ENCODE measurements at places on chromosomes 4 and X.

GRCh38 chrX:24055043-24055356 is 244 bp downstream of the EIF2S3 start:
- no peak for DNase-seq

GRCh38 chr4:76954489-76954888 is 4.9 kb downstream of the SEPTIN11 start:
- no peak for DNase-seq

GRCh38 chr4:78695910-78696309 is 80.2 kb upstream of the BMP2K start:
- no peak for DNase-seq

- no peak for DNase-seq
Observed at GRCh38 chr4:96354036-96354712, 514.3 kb downstream of the PDHA2 start.

- no peak for DNase-seq
Observed at GRCh38 chr4:87025023-87025613, 90.3 kb downstream of the AFF1 start.

GRCh38 chr4:100721077-100721476 is 203.3 kb upstream of the EMCN start:
- DNase-seq, result no peak

DNA sequence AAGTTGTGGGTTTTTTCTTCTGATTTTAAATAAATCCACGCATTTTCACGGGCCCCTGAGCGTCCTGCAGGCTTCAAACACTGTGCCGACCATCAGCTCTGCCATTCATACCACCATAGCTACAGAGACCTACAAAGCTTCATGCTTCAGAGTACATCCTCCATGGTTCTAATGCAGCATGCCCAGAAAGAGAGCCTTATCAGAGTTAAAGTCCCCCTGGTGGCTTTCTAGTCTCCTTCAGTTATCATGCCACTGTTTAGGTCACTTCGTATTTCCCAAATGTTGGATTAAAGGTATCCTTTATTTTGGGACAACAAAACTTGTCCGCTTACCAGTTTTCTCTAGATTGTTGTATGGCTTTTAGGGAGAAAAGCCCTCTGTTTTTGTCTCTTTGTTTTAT is 66.7 kb upstream of the VCX2 start:
- DNase-seq, result no peak

DNA sequence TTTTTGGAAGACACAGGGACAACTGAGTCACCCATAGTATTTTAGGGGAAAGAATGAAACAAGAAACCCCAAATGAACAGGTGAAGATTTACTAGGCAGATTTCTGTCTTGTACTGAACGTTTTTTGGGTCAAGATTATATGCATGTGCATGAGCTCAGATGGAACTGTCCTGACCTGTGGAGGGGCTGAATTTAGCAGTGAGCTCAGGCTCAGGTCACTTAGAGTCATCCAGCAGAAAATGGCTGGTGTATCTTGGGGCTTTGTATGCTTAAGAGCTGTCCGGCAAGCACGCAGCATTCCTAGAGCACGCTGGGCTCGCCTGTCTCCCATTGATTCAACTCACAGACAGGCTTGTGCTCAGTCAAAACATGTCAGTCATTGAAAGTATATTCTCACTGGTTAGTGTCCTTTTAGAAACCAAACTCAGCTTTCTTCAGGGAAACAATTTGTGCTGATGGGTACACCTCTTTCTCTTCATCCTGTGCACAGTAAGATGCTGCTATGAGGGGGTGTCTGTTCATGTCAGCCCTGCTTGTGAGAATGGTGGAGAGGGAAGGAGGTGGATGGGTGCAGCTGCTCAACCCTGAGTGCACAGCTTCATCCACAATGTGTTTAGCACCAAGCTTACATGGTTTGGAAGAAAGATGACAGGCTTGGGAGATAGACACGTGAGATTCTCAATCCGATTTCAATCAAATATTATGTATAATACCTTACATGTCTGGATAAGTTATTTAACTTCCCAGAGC is 47.5 kb upstream of the PDLIM3 start:
- DNase-seq, result no peak

- DNase-seq, result no peak
Observed at GRCh38 chr4:18318682-18319388, 297.3 kb upstream of the LCORL start.

DNA sequence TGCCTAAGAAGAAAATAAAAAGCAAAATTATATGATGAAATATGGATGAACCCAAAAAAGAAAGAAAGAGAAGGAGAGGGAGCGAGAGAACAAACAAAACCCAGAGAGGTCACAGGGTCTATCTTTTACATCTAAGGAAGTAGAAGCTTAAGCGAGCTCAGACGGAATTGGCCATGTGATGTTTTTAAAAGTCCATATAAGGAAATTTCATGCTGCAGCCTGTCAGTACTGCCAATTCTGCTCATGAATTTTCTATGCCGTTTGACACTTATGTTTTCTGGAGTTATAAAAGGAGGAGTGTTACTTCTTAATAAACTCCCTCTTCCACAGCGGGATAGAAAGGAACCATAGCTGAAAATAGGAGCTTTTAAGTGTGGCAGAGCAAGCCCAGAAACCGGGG is 32.9 kb upstream of the DCX start:
- no peak for DNase-seq

- DNase-seq, result no peak
Observed at GRCh38 chrX:7904562-7904961, 22.7 kb downstream of the PNPLA4 start.

- no peak for DNase-seq
Observed at GRCh38 chr4:173699841-173700475, 169.9 kb upstream of the HAND2 start.

- peak; percentile 5 for DNase-seq
Observed at GRCh38 chr4:124321364-124321763, 391.2 kb downstream of the ANKRD50 start.

DNA sequence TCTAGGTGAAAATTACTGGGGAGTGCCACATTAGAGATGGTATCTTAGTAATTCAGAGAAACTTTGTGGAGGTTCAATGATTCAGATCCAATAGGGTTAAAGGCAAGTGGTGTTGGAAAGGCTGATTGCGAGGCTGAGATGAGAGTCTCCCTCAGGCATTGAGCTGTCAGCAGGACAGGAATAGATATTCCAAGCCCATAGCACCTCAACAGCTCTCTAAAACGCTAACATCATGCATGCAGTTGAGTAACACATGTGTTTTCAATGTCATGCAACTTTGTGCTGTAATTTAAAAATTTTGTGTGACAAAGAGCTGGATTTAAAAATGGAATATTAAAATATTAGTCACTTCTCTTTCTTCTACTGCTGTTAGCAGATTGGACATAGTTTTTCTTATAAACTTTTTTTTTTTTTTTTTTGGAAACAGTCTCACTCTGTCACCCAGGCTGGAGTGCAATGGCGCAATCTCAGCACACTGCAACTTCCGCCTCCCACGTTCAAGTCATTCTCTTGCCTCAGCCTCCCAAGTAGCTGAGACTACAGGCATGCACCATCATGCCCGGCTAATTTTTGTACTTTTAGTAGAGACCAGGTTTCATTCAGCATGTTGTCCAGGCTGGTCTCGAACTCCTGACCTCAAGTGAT is 173.5 kb upstream of the C1QTNF7 start:
- DNase-seq, result no peak

DNA sequence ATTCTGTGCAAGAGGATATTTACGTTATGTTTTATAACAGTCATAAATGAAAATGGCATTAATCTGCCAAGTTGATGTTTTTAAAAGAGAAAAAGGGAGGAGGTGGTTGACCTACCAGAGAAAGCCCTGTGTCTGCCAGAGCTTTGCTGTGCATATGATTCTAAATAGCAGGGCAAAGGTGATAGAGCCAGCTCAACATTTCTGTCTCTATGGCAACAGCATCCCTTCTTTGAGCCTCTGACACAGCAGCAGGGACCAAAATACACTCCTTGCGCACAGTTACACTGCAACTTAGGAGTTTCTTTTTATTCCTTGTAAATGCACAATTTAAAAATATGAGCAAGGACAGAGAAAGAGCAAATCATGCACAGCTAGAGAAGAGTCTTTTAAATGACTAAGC is 133.3 kb upstream of the RAI2 start:
- DNase-seq, result no peak

Data from HTR-8/SVneo (cell line).